Small intestine (tissue), 16 donors: ENCODE measurements at places on chromosomes 2 and 18.

GRCh38 chr2:30230497-30231211 is 680 bp upstream of the LBH start:
- DNase-seq, result no peak

DNA sequence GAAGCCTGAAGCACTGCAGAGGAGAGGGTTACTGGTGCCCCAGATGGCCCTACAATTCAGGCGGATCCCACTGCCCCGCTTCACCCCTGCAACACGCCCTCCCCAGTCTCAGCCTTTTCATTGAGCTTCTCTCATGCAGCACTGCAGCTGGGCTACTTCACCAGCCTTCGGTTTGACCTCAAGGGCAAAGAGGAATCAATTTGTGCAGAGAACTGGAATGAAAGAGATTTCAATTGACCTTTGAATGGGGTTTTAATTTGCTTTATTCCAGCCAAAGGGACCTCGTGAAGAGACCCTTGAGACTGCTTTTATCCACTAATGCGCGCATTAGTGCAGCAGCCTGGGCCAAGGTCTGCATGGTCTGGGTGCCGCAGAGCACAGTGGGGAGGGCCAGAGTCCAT is 8.8 kb upstream of the POMC start:
- peak; percentile 34 for DNase-seq

- no peak for DNase-seq
Observed at GRCh38 chr2:142065700-142066099, 65.1 kb downstream of the LRP1B start.

GRCh38 chr2:136175868-136176267 is 57.9 kb upstream of the CXCR4 start:
- no peak for DNase-seq

DNA sequence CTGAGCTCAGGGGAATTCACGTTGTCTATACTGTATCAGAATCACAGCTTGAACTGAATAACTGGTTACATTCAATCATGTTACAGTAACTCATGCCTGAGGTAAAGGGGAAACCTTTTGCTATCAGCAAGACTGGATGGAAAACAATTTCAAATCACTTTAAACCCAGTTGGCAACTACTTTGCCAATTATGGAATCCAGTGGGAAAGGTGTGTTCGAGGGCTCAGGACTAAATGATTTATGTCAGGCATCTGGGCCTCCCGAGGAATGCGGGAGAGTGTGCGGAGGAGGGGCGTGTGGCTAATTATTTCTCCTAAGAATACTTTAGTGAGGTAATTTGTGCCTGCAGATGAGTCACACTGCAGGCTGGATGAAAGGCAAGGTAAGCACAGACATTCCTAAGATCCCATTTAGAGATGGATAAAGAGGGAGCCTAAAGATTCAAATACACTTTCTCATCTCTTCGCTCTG is 100.1 kb downstream of the HRH4 start:
- peak; percentile 65 for DNase-seq

DNA sequence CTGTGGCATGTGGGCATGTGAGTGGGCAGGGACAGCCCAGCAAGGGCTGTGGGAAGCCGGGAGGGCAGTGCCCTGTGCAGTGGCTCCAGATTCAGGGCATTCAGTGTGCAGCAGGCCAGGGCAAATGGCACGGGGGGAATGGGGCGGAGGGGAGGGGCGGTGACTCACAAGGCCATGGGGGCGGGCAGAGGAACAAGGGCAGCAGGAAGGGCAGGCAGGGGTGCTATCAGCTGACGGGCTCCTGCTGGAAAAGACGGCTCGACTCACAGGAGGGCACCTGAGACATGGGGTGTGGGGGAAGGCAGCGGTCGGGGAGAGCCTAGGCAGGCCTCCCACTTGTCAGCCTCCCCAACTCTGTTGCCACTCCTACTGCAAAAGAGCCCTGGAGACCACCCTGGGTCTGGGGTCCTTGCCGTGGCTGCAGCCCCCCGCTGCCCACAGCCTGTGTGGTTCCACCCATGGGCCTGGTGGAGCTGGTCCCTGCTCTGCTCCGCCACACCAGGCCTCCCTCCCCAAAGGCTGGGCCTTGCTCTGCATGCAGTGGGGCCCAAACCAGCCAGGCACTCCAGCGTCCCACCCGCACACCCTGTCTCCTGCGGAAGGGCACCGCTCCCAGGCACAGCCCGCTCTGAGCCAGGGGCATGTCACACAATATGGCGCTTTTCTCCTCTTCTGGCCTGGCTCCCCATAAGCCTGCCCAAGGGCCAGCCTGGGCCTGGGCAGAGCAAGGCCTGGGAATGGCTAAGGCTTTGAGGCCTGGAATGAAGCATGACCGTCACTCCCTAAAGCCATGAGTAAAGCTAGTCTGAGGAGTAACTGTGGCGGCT is 25.9 kb downstream of the HS6ST1 start:
- DNase-seq, result no peak

GRCh38 chr2:105800953-105801635 is 56.4 kb downstream of the NCK2 start:
- DNase-seq, result no peak

- no peak for DNase-seq
Observed at GRCh38 chr2:197241596-197241995, 69.0 kb downstream of the ANKRD44 start.

GRCh38 chr2:28168376-28168775 is 224.3 kb upstream of the FOSL2 start:
- no peak for DNase-seq

DNA sequence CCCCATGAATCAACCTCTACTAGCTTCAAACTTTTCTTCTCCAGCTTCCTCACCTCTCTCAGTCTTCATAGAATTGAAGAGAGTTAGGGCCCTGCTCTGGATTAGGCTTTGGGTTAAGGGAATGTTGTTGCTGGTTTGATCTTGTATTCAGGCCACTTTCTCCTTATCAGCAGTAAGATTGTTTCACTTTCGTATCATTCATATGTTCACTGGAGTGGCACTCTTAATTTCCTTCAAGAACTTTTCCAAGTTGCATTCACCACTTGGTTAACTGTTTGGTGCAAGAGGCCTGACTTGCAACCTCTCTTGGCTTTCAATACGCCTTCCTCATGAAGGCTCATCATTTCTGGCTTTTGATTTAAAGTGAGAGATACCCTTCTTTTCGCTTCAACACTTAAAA is 22.8 kb downstream of the OXER1 start:
- DNase-seq, result no peak
